NCI-H774 (cell line): ENCODE measurements at places on chromosomes 1 and 21.

- no peak for DNase-seq
These were observed 103.7 kb downstream of the ABCA4 start for GRCh38 chr1:94017155-94017829.

GRCh38 chr1:91729621-91730358 is 156.2 kb downstream of the TGFBR3 start:
- DNase-seq: no peak

DNA sequence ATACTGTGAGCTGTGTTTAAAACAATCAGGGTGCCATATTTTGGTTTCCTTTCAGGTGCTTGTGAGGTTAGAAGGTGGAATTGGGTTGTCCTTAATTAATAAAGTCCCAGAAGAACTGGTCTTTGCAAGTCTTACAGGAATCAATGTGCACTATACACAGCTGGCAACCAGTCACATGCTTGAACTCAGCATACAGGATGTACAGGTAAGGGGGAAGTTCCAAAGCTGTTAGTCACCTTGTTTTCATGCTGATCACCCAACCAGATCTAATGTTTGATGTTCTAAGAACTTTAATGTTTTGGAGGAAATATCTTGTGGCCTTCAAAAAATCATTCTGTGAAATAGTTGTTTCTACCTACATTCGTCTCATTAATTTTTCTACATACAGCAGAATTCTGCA is 156.3 kb downstream of the VPS13D start:
- no peak for DNase-seq

- no peak for DNase-seq
These were observed 5.1 kb upstream of the SLAMF7 start for GRCh38 chr1:160733898-160734297.

GRCh38 chr1:224259986-224260385 is 70.0 kb downstream of the NVL start:
- DNase-seq: no peak

DNA sequence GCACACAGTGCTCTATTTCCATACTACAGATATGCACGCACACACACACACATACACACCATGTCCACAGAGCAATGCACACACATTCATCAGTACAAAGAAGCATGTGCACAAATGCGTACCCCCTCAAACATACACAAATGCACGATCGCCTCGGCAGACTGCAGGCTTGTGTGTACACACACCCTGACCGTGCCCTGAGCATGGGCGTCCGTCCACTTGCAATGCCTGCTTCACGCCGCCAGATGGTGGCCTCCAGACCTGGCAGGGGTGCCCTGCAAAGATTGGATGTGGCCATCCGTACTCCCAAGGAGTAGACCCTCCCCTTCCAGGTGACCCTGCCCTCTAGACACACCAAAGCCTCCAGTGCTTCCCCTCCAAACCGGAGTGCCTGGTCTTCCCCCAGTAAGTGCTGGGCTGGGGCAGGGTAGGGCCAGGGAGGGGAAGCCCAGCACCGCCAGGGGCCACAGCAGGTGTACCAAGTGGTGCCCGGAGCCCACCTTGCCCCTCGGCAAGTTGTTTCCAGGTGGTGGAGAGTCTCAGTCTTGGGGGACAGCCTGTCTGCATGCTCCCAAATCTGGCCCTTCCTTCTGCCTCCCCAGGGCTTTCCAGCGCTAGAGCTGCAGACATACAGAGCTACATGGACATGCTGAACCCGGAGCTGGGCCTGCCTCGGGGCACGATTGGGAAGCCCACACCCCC is 20.6 kb downstream of the ESPN start:
- no peak for DNase-seq

DNA sequence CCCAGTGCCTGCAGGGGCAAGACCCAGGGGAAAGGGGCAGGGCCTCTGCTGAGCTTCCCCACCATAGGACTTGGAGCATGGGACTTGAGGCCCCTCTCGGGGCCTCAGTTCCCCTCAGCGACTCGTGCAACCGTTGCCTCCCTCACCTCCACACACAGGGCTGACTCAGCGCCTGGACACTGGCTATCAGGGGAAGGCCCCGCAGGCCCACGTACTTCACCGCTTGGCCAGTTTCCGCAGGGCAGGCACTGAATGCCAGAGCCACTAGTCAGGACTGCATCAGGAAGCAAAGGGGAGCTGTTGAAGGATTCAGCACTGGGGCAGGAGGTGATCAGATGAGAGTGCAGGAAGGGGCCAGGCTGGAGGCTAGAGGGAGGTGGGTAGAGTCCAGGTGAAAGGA is 15.5 kb upstream of the FAM131C start:
- DNase-seq: no peak

- no peak for DNase-seq
These were observed 25.3 kb upstream of the PEX10 start for GRCh38 chr1:2437617-2438016.

- DNase-seq: no peak
These were observed 46.3 kb upstream of the PRDX6 start for GRCh38 chr1:173430677-173431303.

DNA sequence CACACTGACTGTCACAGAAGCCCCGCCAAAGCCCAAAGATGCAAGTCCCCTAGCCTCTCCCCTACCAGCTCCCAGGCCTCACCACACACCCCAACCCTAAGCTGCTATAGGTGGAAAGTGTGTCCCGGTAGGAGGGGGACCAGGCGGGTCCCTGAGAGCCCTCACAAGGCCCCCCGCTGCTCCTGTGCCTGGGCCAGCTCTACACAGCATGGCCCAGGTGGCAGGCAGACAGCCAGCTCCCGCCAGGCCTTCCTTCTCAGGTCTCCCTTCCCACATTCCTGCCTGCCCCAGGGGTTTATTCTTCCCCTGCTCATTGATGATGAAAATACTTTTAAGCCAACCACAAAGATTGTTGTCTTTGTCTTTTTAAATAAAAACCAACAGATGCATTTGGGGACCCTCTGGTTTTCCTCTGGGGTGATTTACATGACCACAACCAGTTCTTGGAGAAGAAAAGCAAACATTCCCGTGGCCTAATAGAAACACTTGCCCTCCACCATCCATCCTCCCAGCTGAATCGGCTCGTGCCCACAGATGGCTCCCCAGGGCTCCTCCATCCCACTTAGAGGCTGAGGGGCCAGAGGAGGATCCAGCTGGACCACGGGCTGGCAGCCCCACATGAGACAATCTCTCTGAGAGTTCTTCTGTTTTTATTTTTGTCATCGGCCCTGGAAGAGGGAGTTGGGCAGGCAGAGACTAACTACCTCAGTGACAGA is 93.1 kb downstream of the DMRTB1 start:
- no peak for DNase-seq

DNA sequence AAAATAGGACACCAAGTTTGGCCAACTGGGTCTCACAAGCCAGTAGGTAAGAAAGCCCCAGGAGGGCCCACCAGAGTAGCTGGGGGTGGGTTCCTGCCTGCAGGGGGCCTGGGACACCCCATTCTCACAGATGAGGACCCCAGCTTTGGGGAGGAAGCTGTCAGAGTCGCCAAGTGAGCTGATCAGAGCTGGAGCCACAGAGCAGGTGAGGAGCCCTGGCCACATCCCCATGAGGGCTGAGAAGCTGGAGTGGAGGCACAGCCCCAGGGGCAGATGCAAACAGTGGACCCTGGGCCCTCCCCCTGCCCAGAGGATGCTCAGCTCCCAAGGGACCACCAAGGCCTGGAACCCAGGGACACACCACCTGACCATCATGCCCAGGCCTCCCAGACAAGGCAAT is 8.6 kb upstream of the ZNF670 start:
- no peak for DNase-seq

GRCh38 chr1:246608616-246609376 is 42.5 kb downstream of the CNST start:
- peak; percentile 87 for DNase-seq

DNA sequence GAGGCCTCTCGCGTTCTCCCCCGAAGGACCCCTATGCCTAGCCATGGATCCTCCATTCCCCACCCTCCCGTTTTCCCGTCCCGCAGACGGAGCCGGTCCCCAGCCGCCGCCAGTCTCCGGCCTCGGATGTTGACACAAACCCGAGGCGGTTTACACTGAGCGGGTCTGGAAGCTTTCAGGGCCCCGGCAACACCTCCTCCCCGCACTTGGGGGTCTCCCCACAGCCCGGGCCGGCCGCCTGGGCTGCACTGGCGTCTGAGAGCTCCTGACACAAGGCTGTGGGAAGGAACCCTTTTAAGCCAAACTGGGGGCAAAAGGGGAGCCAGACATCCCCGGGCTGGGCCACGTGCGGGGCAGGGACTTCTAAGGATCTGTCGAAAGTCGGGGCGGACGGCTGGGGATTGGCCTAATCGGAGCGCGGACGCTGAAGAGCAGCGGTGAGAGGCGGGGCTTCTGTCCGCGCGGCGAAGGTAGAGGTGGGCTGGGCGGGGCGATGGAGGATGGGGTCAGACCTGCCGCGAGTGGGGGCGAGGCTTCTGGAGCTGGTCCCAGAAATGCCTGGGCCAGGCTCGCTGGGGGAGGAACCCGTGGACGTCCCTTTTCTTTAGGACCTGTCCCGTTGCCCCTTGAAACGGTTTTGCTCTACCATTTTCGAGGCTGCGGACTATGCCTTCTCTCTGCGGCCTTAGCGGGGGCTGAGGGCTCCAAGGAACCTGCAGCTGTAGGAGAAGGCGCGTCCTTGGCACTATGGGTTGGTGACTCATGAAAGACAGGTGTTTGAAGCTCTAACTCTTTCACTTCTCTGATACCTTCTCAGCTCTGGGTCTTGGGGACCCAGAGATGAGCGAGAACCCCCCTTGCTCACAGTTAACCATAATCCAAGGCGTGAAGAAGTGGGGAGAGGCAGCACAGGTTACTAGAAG is 1.2 kb upstream of the HPCAL4 start:
- DNase-seq: peak; percentile 52

DNA sequence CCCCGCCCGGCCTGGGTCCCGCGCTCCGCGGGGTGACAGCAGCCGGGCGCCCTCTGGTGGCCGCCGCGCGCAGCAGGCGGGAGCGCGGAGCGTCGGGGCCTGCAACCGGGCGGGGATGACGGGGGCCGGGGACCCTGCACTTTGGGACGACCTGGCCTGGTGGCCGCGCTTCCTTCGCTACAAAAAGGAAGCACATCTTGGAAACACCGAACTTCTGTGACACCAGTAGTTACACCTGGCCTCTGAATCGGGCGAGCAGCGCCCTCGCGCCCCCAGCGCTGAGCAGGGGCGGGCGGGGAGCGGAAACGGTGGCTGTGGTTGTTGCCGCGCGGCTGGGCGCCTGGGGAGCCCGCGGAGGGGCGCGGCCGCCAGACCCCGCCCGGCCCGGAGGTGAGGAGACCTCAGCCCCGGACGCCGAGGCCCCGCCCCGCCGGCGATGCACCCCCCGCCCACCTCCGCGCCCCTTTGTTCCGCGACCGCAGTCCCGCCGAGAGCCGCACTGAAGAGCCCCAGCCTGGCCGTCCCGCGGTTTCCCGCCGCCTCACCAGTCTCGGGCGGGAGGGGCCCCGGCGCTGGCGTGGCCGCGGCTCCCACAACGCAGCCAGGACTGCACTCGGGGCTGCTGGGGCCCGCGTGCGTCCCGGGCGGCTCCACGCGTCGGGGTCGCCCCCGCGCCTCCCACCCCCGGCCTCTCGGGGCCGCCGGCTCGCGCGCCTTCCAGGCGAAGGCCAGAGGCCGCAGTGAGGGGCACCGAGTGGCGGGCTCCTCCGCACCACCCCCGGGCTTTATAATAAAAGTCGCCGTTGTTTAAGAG is 59.3 kb downstream of the H3-3A start:
- peak; percentile 75 for DNase-seq

GRCh38 chr1:35544976-35545375 is 12.2 kb downstream of the KIAA0319L start:
- DNase-seq: no peak

DNA sequence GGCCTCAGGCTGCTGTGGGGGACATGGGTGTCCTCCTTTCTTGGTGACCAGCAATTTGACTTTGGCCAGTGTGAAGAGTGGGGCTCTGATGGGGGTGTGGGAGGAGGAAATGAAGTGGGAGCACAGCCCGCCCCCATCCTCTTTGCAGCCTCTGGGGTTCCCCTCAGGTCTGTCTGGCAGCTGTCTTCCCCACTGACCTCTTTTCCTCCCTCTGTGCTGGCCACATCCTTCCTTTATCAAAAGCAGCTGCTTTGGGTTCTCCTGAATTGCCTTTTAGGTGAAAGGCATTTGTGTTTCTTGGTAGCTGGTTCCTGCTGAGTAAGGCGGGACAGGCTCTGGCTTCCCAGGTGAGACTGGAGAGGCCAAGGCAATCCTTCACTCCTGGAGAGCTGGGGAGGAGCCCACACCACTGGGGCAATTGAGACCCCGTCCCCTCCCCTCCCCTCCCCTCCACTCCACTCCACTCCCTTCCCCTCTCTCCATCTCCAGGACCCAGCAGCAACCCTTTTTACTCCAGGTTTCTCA is 24.9 kb downstream of the PCAT6 start:
- DNase-seq: no peak

- no peak for DNase-seq
These were observed 68.4 kb upstream of the ABCG1 start for GRCh38 chr21:42150474-42151085.

DNA sequence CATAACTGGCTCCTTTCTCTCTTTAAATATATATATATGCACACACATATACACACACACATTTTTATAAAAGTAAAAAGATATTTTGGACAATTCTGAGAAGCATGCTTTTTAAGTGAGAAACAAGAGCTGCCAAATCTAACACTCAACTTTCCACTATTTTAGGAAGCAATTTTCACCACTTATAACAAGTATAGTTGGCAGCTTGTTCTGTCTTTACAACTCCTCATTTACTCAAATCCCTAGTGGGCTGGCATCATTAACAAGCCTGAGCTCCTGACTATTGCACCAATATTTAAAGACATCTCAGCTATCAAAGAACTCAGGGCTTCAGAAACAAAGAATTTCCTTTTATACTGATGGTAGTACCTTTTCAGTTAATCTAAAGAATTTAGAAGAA is 76.6 kb downstream of the RAB3GAP2 start:
- no peak for DNase-seq

- peak; percentile 62 for DNase-seq
These were observed 7.0 kb upstream of the HIVEP3 start for GRCh38 chr1:41925712-41926111.
